Peyer's patch (tissue), 4 donors: ENCODE measurements at places on chromosomes 12 and 14.

- DNase-seq: no peak
Measured at GRCh38 chr12:107762874-107763273, 1.9 kb upstream of the PRDM4 start.

- DNase-seq: no peak
Measured at GRCh38 chr14:22551605-22551997, 37.4 kb downstream of the DAD1 start.

GRCh38 chr12:122850695-122851350, 15.6 kb downstream of the HIP1R start:
- DNase-seq: no peak

GRCh38 chr12:80241576-80242273, 142.4 kb downstream of the OTOGL start:
- no peak for DNase-seq

DNA sequence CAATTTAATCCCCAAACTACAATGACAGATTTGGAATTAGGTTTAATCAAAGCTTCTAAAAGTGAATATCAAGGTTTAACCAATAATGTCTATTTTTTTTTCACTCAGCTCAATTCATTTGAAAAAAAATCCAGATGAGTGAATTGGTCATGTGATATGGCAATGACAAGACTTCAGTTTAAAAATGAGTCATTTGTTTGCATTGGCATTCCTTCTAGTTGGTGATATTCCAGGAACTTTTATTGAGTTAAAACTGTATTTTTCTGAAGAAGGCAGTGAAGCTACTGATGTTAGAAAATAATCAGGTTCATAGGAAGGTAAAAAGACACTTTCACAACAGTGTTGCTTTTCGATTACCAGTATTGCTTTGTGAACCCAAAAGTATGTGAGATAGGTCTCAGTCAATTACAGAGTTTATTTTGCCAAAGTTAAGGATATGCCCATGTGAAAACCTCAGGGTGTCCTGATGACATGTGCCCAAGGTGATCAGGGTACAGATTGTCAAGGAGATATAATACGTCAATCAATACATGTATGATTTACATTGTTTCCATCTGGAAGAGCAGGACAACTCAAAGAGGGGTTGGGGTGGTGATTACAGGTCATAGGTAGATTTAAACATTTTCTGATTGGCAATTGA, 1214.9 kb downstream of the GALC start:
- DNase-seq: no peak

DNA sequence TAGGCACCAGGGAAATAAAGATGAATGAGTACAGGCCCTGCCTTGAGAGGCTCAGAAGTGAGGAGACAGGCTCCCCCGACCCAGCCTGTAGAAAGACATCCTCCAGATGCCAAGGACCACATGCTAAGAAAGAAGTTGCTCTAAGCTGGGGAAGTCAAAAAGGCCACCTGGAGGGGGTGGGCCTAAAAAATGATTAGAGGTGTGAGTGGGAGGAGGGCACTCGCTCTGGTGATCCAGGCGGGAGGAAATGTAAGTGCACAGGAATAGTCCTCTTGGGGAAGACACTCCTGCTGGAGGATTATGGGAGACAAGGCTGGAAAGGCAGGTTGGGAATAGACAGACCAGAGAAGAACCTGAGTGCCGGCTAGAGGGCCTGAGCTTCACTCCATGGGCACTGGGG, 32.2 kb downstream of the SMUG1 start:
- DNase-seq: no peak

DNA sequence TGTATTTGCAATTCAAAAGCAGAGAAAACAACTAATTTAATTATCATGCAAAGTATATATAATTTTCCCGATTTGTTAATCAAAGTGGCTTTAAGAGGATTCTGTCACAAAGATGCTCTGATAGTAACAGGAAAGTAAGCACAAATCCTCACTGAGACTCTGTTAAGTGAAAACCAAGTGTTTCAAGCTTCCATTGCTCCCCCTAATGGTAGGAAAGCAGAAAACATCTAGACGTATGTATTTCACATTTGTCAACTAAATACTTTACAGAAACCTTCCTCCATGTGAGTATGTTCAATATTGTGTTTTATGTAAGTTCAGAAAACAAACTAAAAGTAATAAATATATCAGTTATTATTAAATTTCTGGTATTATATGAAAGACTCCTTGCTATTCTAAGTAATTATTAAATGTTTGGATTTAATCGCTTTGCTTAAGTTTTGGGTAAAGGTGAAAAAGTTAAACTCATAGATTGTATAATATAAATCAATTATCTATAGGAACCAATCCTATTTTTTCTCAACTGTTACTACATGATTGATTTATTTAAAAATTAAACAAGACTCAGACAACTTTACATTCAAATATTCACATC, 1.5 kb upstream of the NTS start:
- DNase-seq: no peak

GRCh38 chr14:70891737-70892136, 15.5 kb upstream of the PCNX1 start:
- DNase-seq: no peak

GRCh38 chr12:21921436-21921835, 19.8 kb downstream of the ABCC9 start:
- no peak for DNase-seq

- DNase-seq: no peak
Measured at GRCh38 chr12:89072294-89073026, 279.8 kb downstream of the DUSP6 start.

DNA sequence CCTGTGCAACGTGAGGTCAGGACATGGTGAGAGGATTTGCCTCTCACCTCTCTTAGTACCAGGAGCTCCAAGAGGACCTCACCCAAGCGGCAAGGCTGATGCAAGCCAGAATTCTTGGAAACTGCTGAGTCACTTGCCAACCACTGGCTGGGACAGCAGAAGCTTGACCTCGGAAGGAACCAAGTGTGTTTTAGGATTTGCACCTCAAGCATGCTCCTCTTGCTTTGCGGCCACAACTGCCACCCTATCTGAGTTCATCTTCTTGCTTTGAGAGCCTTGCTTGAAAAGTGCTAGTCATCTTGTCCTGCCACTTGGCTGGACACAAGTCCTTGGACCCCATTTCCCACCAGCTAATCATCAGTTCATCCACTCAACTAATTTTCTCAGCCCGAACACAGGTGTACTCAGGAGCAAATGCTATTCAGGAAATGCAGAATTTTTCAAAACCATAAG, 195.8 kb downstream of the SLC25A21 start:
- DNase-seq: no peak
